ENCODE measurements at places on chromosomes 3 and 15. TPM values are rescaled to one million over a fixed set of nuclear protein-coding genes. Genes with fewer than 3 reads are reported as not detected.

GRCh38 chr3:55200906-55201305, 273.0 kb upstream of the LRTM1 start:
- no peaks in the 10 kb centered on the region for H3K36me3 ChIP-seq
- H3K4me3 ChIP-seq: no peak overlapping the region
- H3K27ac ChIP-seq: no peak overlapping the region
- H3K4me1 ChIP-seq: no peaks in the 10 kb centered on the region

GRCh38 chr15:60905587-60905986, 323.5 kb downstream of the RORA start:
- peaks cover 16% of the 10 kb centered on the region for H3K27me3 ChIP-seq
- H3K36me3 ChIP-seq: no peaks in the 10 kb centered on the region
- H3K27ac ChIP-seq: no peak overlapping the region
- H3K4me1 ChIP-seq: peaks cover 13% of the 10 kb centered on the region
- no peak overlapping the region for H3K4me3 ChIP-seq

DNA sequence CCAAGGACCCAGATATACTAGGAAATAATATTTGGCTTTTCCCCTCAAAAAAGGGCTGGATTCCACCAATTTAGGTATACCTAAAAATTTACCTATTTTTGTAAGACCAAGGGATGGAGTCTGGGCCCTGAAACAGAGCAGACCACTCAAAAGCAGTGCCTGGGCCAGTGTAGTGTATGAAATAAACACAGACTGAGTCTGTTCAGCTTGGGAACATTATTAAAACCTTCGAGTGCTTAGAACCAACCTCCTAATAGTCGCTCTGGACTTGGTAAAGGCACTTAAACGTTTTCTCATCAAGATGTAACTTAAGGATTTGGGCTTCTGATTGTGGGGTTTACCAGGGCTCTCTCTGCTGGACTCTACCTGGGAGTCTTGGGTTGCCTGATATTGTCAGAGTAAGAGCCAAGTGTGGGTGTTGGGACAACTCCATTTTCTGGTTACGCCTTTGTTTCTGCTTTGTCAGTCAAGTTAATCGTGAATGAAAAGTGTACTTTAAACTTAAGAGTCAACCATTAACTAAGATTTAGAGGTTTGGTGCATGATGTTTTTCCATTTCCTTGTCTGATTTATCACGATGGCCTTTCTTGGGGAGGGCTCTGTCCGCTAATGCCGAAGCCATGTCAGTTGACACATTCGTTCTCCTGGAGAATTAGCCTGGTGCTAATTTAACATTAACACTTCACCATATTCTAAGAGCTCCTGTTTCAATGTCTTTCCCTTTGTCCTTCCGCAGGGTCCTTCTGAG, 221.0 kb upstream of the TPM1 start:
- H3K4me1 ChIP-seq: no peaks in the 10 kb centered on the region
- H3K27ac ChIP-seq: no peak overlapping the region
- peaks cover 13% of the 10 kb centered on the region for H3K27me3 ChIP-seq
- no peak for DNase-seq
- no peak overlapping the region for H3K4me3 ChIP-seq
- H3K36me3 ChIP-seq: no peaks in the 10 kb centered on the region

DNA sequence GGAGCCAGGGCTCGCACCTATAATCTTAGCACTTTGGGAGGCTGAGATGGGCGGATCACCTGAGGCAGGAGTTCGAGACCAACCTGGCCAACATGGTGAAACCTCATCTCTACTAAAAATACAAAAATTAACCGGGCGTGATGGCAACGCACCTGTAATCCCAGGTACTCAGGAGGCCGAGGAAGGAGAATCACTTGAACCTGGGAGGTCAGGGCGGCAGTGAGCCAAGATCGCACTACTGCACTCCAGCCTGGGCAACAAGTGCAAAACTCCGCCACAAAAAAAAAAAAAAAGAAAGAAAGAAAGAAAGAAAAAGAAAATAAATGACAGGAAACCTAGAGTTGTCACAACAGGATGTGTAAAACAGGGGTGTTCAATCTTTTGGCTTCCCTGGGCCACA, 3.0 kb upstream of the NMB start:
- H3K27me3 ChIP-seq: no peaks in the 10 kb centered on the region
- H3K4me3 ChIP-seq: no peak overlapping the region
- no peak for DNase-seq

GRCh38 chr15:32851572-32851971, 133.8 kb downstream of the GREM1 start:
- H3K27me3 ChIP-seq: no peaks in the 10 kb centered on the region
- H3K4me1 ChIP-seq: no peaks in the 10 kb centered on the region
- H3K36me3 ChIP-seq: no peaks in the 10 kb centered on the region

DNA sequence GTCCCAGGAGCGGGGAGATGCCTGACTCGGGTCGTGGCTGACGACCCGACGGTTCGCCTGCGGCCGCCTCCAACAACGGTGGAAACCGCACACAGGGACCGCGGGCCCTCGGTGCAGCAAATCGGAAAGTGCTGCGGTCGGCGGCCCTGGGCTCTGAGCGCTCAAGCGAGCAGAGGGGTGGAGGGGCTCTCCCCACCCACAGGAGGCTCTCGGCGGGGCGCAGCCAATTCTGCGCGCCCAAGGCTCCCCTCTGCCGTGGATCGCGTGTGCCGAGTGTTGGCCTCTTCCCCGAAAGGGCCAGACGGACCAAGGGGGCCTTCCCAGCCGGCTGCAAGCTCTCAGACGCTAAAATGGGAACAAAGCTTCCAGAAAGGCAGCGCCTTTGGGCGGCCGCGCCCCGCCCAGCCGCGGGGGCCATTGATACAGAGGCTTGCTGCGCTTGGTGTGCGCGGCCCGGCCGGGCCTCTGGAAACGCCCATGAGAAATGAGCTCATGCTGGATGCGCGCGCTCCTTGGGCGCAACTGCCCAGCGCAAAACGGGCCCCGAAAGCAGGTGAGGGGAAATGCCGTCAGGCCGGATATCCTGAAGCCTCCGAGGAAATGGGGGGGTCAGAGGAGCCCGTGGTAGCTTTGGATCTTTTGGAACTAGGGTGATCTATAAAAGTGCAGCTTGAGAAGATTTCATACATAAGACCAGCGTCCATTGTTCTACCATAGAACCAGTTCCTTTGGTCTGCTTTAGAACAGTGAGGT, 1.2 kb upstream of the GSK3B start:
- peak; percentile 93 for DNase-seq
- no peak overlapping the region for H3K4me3 ChIP-seq
- no peaks in the 10 kb centered on the region for H3K27me3 ChIP-seq
- no peak overlapping the region for H3K27ac ChIP-seq
- H3K36me3 ChIP-seq: peaks cover 26% of the 10 kb centered on the region

GRCh38 chr3:180523040-180523439, 78.9 kb upstream of the TTC14 start:
- no peak for DNase-seq
- no peaks in the 10 kb centered on the region for H3K4me1 ChIP-seq
- H3K27ac ChIP-seq: no peak overlapping the region
- H3K27me3 ChIP-seq: no peaks in the 10 kb centered on the region

GRCh38 chr15:68524753-68525584, 53.8 kb upstream of the CORO2B start:
- peaks cover 46% of the 10 kb centered on the region for H3K27me3 ChIP-seq
- no peak for DNase-seq
- peaks cover 31% of the 10 kb centered on the region for H3K4me1 ChIP-seq
- H3K27ac ChIP-seq: no peak overlapping the region
- no peaks in the 10 kb centered on the region for H3K36me3 ChIP-seq

DNA sequence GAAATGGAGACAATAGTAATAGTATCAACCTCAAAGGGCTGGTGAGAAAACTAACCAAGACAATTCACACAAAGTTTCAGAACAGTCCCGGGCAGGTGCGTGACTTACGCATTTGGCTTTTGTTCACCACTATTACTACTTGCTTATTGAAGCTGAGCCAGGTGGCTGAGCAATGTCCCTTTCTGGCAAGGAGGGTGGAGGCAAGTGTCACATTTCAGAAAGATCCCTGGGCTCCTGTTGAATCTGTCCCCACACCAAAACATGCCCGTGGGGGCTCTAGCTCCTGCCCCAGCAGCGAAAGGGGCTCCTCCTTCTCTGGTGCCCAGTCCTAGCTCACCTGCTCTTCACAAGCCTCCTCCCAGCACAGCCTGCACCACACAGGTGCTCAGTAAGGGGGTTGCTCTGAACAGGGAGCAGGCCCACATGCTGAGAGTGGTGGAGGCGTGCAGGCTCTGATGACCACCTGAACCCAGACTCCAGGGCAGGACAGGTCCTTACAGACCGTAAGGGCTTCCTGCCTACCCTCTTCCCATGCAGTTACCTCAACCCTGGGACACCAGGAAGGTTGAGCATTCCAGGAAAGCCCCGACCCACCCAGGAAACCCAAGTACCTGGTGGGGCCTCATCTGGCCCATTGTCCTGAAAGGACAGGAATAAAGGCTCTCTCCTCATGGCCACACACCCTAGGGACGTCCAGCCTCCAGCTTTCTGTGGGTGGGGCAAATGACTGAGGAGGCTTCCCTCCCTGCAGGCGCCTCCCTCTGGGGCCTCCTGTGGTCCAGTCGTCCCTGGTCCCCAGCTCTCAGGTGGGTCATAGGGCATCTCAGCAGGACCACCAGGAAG, 32.6 kb downstream of the SEMA7A start:
- peak; percentile 42 for DNase-seq
- peaks cover 78% of the 10 kb centered on the region for H3K4me1 ChIP-seq
- H3K4me3 ChIP-seq: no peak overlapping the region

GRCh38 chr15:93730724-93731123, 500.6 kb upstream of the MCTP2 start:
- no peaks in the 10 kb centered on the region for H3K36me3 ChIP-seq
- no peak overlapping the region for H3K27ac ChIP-seq
- no peak overlapping the region for H3K4me3 ChIP-seq
- no peaks in the 10 kb centered on the region for H3K27me3 ChIP-seq
- no peak for DNase-seq

DNA sequence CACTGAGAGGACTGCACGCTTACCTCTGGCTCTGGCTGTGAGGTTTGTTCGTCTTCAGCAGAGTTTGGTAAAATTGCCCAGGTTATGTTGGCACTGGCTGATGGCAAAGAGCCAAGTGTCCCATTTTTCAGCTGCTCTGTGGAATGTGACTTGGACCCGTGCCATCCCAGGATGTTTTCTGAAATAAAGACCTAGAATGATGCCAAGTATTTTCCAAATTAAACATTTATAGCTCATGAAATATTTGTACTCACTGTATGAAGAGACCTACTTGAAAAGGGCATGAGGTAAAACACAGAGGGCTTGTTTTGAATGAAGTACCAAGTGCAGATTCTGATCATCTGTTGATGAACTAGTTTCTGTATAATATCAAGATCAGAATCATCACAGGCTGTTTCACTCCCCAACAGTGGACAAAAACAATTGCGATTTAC, 200.5 kb downstream of the STT3B start:
- H3K27ac ChIP-seq: no peak overlapping the region
- H3K27me3 ChIP-seq: peaks cover 17% of the 10 kb centered on the region
- no peak overlapping the region for H3K4me3 ChIP-seq

GRCh38 chr15:87489902-87490665, 766.5 kb downstream of the NTRK3 start:
- no peak overlapping the region for H3K27ac ChIP-seq
- no peak for DNase-seq
- H3K36me3 ChIP-seq: no peaks in the 10 kb centered on the region
- no peaks in the 10 kb centered on the region for H3K4me1 ChIP-seq
- H3K4me3 ChIP-seq: no peak overlapping the region

CEMIP gene
- total RNA-seq: not detected

EIF4A2 gene
- 388 TPM for total RNA-seq

PLA2G4E gene
- not detected for total RNA-seq

NR2E3 gene
- total RNA-seq: not detected

ATP10A gene
- 36.5 TPM for total RNA-seq

SLC25A38 gene
- total RNA-seq: 34.2 TPM

CHST13 gene
- not detected for total RNA-seq
